Adrenal gland (tissue), 19 donors: ENCODE measurements at places on chromosomes 1 and 21. TPM values are rescaled to one million over a fixed set of nuclear protein-coding genes. Genes with fewer than 3 reads are reported as not detected.

DNA sequence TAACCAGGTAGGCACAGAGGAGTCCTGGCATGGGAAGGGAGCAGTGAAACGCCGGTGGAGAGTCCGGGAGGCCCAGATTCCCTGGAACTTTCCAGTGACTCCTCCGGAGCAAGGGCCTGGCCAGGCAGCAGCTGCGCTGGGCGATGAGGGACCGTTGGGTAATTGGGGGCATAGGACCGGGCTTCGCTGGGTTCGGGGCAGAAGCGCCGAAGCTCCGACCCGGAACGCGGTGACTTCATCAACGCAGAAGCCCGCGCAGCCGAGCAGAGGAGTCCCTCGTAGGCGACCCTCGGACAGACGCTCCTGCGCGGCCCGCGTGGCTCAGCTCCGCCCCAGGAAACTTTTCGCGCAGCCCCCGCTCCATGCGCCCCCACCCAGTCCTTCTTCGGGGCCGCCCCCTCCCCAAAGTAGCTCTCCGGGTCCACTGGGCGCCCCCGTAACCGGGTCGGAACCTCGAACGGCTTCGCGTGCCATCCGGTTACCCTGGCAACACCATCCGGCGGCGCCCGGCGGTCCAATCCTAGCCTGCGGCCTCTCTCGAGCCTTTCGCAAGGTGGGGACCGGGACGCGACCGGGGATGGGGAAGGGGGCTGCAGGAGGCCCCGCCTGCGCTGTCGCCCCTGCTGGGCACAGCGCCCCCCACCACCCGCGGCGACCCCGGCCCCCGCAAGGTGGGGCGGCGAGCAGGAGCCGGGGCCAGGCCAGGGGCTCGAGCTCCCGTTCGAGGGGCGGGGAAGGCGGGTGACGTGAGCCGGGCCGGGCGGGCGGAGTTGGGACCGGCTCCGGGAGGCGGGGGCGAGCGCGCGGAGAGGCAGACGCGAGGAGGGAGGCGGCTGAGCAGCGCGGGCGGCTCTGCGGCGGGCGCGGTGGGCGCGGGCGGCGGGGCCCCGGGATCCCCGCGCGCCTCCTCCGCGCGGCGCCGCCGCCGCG lies at the start of gene AJAP1:
TSS of gene AJAP1 (plus strand) at position 814 of the 930 bp plus-strand sequence. CDS start 817 bp downstream, outside the sequence.
- H3K4me1 ChIP-seq, result no peaks in the 10 kb centered on the region
- no peak within 1 kb of the TSS for H3K27ac ChIP-seq
- H3K4me3 ChIP-seq, result no peak within 1 kb of the TSS
- DNase-seq, result no peak

- DNase-seq, result no peak
- no peak overlapping the region for H3K27ac ChIP-seq
- H3K27me3 ChIP-seq, result no peaks in the 10 kb centered on the region
- H3K4me1 ChIP-seq, result no peaks in the 10 kb centered on the region
Measured at GRCh38 chr1:232059726-232060374, 433.3 kb downstream of the DISC1 start.

DNA sequence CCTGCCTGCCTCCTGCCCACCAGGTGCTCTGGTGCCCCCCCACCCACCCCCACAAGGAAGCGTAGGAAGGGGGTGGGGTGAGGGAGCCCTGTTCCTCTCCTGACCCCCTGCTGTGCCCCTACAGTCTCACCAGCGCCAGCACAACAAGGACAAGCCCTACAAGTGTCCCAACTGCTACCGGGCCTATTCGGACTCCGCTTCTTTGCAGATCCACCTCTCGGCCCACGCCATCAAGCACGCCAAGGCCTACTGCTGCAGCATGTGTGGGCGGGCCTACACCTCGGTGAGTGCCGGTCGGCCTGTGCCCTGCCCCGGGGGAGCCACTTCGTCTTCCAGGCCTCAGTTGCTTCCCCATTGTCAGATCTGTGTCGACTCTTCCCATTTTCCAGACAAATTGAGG lies 25.9 kb downstream of the A3GALT2 start:
- H3K36me3 ChIP-seq, result no peaks in the 10 kb centered on the region
- no peak overlapping the region for H3K4me3 ChIP-seq
- H3K27me3 ChIP-seq, result no peaks in the 10 kb centered on the region

DNA sequence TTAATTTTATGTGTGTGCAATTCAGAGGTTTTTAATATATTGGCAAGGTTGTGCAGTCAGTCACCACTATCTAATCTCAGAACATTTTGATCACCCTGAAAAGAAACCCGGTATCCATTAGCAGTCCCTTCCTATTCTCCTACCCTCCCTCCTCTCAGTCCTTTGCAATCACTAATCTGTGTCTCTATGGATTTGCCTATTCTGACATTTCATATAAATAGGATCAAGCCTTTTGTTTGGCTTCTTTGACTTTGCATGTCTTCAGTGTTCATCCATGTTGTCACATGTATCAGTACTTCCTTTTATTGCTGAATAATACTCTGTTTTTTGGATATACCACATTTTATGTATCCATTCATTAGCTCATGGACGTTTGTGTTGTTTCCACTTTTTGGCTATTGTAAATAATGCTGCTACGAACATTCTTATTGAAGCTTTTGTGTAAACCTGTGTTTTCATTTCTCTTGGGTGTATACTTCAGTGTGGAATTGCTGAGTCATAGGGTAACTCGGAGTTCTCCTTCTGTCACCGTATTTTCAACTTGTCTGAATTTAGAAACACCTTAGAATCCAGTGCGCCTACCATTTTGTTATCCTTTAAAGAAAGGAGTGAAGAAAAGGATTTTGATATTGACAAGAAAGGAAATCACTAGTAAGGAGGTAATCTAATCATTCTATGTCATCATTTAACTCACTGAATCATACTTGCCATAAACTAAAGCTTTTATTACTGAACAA lies 3.4 kb downstream of the CEP85 start:
- no peaks in the 10 kb centered on the region for H3K27me3 ChIP-seq
- no peaks in the 10 kb centered on the region for H3K4me1 ChIP-seq
- no peak overlapping the region for H3K27ac ChIP-seq
- no peak for DNase-seq
- no peak overlapping the region for H3K4me3 ChIP-seq

DNA sequence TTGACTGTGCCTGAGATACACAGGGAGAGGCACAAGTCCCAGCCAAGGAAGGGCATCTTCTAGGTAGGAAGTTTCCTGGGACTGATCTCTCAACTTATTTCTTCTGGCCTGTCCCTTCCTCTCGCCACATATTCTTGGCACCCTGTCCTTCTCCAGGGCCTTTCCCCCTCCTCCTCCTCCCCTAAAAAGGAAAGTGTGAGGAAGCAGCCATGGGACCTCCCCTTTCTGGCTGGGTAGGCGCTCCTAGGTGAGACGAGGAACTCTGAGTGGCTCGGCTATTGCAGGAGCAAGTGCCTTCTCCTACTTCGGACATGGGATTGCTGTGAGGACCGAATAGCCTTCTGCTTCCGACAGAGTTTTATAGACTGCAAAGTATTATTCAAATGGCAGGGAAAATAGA lies 15.5 kb upstream of the MTARC2 start:
- peak overlapping the region; percentile 19 for H3K4me3 ChIP-seq
- H3K27me3 ChIP-seq, result no peaks in the 10 kb centered on the region
- no peaks in the 10 kb centered on the region for H3K36me3 ChIP-seq

DNA sequence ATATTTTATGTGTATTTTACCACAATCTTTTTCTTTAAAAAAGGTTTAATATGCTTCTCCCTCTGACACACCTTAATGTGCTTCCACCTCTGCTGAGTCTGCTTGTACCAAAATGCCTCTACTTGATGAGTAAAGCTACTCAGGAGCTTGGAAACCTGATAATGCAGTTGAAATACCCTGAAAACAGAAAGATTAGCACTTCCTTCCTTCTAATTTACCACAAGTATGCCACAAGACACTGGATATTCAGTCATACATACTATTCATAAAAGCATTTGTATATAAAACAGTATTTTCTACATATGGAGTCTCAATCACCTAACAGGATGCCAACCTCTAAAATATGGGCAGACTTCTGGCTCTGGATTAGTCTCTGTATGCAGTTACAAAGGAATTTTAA lies 55.0 kb downstream of the SLC35D1 start:
- no peaks in the 10 kb centered on the region for H3K27me3 ChIP-seq
- no peak overlapping the region for H3K4me3 ChIP-seq
- H3K27ac ChIP-seq, result no peak overlapping the region
- DNase-seq, result no peak

- H3K4me3 ChIP-seq, result no peak overlapping the region
- no peak overlapping the region for H3K27ac ChIP-seq
- H3K36me3 ChIP-seq, result no peaks in the 10 kb centered on the region
- no peaks in the 10 kb centered on the region for H3K27me3 ChIP-seq
- no peak for DNase-seq
Measured at GRCh38 chr1:176575991-176576390, 113.0 kb downstream of the PAPPA2 start.

DNA sequence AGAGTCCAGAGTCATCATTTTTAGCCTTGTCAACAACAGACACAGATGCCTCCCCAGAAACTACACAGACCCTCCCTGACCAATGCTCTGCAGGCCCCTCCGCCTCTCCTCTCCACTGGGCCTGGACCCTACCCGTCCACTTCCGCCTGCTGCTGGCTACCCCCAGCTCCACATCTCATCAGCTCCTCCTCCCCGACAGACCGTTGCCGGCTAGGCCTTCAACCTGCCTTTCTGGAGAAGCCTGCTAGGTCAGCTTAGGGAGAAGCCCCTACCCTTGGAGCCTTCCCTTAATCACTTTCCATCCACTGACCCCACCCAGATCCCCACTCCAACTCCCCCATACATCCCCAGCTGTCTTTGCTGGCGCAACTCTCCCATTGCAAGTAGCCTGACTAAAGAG lies 1.4 kb downstream of the TRIM17 start:
- peaks cover 14% of the 10 kb centered on the region for H3K27me3 ChIP-seq
- no peak overlapping the region for H3K27ac ChIP-seq
- no peak overlapping the region for H3K4me3 ChIP-seq
- H3K36me3 ChIP-seq, result no peaks in the 10 kb centered on the region
- H3K4me1 ChIP-seq, result peaks cover 8% of the 10 kb centered on the region
- DNase-seq, result no peak

GRCh38 chr1:156095906-156096508 lies 13.7 kb upstream of the MEX3A start:
- no peaks in the 10 kb centered on the region for H3K27me3 ChIP-seq
- H3K4me3 ChIP-seq, result no peak overlapping the region
- H3K27ac ChIP-seq, result no peak overlapping the region
- H3K36me3 ChIP-seq, result no peaks in the 10 kb centered on the region
- no peak for DNase-seq

GRCh38 chr1:61051719-61052394 lies 30.5 kb upstream of the NFIA start:
- H3K4me3 ChIP-seq, result no peak overlapping the region
- H3K27ac ChIP-seq, result no peak overlapping the region
- no peak for DNase-seq
- peaks cover 11% of the 10 kb centered on the region for H3K4me1 ChIP-seq
- no peaks in the 10 kb centered on the region for H3K36me3 ChIP-seq
- H3K27me3 ChIP-seq, result no peaks in the 10 kb centered on the region

DNA sequence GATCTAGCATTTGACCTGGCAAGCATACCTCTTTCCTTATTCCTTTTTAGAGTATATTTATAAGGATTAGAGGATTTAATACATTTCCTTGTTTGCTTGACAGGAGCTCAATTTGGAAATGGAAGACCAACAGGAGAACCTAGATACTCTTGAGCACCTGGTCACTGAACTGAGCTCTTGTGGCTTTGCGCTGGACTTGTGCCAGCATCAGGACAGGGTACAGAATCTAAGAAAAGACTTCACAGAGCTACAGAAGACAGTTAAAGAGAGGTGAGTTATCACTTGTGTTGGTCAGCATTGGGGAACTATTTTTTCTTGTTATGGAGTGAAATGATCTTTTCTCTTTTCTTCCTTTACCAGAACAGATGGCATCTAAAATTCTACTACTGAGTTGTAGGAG lies 123.4 kb upstream of the BMP8A start:
- H3K27me3 ChIP-seq, result no peaks in the 10 kb centered on the region
- peaks cover 10% of the 10 kb centered on the region for H3K4me1 ChIP-seq
- H3K4me3 ChIP-seq, result no peak overlapping the region
- peaks cover 67% of the 10 kb centered on the region for H3K36me3 ChIP-seq
- DNase-seq, result no peak

GRCh38 chr1:180962178-180962577 lies 49.5 kb downstream of the KIAA1614 start:
- H3K27ac ChIP-seq, result no peak overlapping the region
- no peaks in the 10 kb centered on the region for H3K36me3 ChIP-seq
- H3K4me3 ChIP-seq, result no peak overlapping the region
- no peaks in the 10 kb centered on the region for H3K27me3 ChIP-seq
- DNase-seq, result no peak
- H3K4me1 ChIP-seq, result no peaks in the 10 kb centered on the region

DNA sequence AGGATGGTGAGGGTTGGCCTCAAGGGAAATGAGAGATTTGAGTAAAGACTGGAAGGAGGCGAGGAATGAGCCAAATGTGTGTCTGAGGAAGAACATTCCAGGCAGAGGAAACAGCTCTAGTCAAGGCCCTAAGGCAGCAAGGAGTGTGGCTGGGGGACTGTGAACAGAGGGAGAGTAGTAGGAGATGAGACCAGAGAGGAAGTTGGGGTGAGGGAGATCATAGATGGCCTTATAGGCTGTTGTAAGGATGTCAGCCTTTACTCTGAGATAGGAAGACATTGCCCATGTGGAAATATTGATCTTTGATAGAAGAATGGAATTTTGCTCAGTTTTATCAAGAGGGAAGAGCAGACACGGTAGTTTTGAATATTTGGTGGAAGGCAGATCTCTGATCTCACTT lies 55.2 kb upstream of the ARTN start:
- H3K27me3 ChIP-seq, result no peaks in the 10 kb centered on the region
- no peak for DNase-seq
- H3K4me1 ChIP-seq, result no peaks in the 10 kb centered on the region
- no peak overlapping the region for H3K4me3 ChIP-seq

GRCh38 chr1:188719735-188720134 lies 1757.9 kb downstream of the BRINP3 start:
- no peaks in the 10 kb centered on the region for H3K4me1 ChIP-seq
- no peaks in the 10 kb centered on the region for H3K36me3 ChIP-seq
- H3K4me3 ChIP-seq, result no peak overlapping the region

DNA sequence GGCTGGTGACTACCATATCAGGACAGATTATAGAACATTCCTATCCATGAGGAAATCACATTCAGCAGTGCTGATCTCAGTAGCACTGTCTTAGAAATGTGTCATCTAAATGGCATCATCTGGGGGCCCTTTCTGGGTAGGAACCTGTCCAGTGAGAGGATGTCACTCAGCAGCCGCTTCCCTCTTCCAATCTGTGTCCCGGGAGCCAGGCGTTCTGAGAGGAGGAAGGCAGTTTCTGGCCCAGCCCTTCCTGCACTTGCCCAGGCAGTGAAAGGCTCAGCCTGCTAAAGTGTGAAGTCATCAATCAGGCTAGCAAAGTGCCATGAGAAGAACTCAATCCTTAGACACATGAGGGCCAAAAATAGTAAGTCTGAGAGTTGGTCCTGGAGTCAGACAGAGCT lies 25.6 kb downstream of the RAB4A start:
- H3K4me1 ChIP-seq, result no peaks in the 10 kb centered on the region
- no peaks in the 10 kb centered on the region for H3K27me3 ChIP-seq
- no peak for DNase-seq
- no peak overlapping the region for H3K27ac ChIP-seq
- H3K4me3 ChIP-seq, result no peak overlapping the region
- no peaks in the 10 kb centered on the region for H3K36me3 ChIP-seq

- H3K4me1 ChIP-seq, result no peaks in the 10 kb centered on the region
- peak; percentile 38 for DNase-seq
- no peak overlapping the region for H3K27ac ChIP-seq
- H3K4me3 ChIP-seq, result no peak overlapping the region
- H3K36me3 ChIP-seq, result no peaks in the 10 kb centered on the region
Measured at GRCh38 chr21:15210235-15210678, 145.5 kb upstream of the NRIP1 start.

The ASCL5 gene
- polyA plus RNA-seq, result not detected

The TRABD2B gene
- 0.84 TPM for polyA plus RNA-seq

The CDC42BPA gene
- polyA plus RNA-seq, result 21.7 TPM

The LRRIQ3 gene
- polyA plus RNA-seq, result 1.3 TPM

The OR2T11 gene
- not detected for polyA plus RNA-seq

The ZNF593OS gene
- polyA plus RNA-seq, result not detected
